Trophoblast cell (in vitro differentiated cells and primary cell): ENCODE measurements at places on chromosomes 5 and 9.

DNA sequence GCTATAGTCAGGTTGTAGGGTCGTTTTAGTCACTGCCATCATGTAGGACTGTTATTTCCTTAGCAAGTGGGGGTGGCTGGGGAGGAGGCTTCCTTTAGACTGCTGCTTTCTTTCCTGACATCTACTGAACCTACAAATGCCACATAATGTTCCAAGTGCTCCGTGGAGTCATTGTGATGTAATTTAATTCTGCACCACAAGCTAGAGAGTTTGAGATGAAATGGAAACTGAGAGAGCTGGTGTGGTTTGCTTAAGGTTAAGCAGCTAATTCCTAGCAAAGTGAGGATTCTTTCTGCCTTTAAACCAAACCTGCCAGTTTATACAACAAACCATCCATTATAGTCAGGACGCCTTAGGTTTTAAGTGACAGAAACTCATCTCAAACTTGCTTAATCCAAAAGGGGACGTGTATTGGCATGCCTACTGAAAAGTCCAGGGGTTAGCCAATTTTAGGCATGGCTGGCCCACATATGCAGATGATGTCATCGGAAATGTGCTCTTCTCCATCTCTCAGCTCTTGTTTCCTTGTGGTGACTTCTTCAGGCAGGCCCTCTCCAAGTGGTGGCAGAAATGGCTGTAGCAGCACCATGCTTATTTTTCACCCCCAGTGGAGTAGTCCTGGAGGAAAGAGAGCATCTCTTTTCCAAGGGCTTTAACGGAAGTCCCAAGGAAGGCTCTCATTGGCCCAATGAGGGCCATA lies 30.5 kb downstream of the ZNF618 start:
- no peak for DNase-seq

GRCh38 chr5:73170522-73170921 lies 2.5 kb upstream of the TMEM174 start:
- DNase-seq: peak; percentile 25

- peak; percentile 47 for DNase-seq
Observed at GRCh38 chr5:119816055-119816454, 186.7 kb downstream of the FAM170A start.

DNA sequence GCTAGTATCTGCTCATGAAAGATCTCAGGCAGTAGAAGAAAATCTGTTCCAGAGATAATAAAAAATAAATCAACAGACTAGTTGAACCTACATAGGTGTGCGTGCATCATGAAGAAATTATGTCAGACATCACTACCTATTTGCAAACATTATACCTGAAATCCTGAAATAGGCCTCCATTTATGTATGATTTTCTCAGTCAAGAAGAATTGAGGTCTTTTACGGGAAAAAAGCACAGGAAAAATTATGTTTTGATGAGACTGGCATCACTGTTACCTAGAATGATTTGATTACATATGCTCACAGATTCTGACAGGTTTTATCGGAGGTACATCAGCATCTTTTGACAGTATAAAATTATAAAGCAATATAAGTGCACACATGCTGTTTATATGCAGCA lies 1570.5 kb upstream of the NUDT12 start:
- no peak for DNase-seq

DNA sequence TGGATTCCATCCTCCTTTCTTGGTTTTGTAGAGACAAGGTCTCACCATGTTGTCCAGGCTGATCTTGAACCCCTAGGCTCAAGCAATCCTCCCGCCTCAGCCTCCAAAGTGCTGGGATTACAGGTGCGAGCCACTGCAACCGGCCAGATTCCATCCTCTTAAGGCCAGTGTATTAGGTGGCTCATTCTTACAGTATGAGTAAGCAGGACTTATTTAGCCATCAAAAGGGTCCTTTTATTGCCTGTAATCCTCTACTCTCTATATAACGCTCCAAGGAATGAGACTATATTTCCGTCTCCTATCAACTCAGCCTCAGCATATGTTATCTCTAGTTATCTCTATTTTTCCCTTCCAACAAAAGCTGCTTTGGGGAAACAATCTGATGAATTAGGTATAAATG lies 3.0 kb upstream of the ERBIN start:
- no peak for DNase-seq

GRCh38 chr5:173686950-173687349 lies 70.5 kb upstream of the BOD1 start:
- DNase-seq: no peak

DNA sequence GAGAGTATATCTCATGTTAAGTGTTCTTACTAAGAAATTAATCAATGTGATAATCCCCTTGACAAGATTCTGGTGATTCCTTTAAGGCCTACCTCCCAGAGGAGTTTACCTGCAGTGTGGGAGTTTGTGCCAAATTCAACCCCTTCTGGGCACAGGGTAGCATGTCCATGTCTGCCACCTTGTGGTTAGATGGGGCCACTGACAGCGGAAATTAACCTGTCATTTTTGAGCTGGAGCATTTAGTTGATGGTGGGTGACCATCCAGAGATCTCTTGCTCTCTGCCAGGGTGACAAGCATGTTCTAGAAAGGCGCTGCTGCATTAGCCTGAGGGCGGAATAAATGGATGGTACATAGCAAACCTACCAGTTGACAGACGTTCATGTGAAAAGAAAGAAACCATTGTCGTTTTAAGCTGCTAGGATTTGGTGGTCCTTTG lies 132.2 kb downstream of the FBXO4 start:
- DNase-seq: peak; percentile 79

DNA sequence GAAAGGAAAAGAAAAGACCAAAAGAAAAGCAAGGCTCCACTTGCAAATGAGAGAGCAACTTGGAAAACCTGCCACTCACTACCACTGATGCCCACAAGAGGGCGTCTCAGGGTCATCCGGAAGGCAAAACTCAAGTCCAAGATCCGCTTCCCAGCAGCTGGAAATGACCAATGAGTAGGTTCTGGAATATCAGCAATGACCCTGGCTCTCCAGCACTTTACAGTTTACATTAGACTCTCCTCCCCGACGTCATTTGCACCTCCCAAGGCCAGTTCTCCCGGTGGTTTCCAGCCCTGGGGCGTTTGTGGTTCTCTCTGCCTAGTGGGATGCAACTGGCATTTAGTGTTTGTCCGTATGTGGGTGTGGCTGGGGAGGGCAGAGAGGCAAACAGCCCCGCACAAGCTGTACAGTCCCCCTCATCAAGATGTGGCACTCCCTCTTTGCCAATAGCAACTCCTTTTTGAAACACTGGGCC lies 193.8 kb upstream of the ZNF618 start:
- peak; percentile 84 for DNase-seq

- peak; percentile 48 for DNase-seq
Observed at GRCh38 chr9:72586388-72587130, 65.2 kb downstream of the TMC1 start.

GRCh38 chr5:134273642-134274395 lies 47.9 kb upstream of the PPP2CA start:
- DNase-seq: peak; percentile 82

DNA sequence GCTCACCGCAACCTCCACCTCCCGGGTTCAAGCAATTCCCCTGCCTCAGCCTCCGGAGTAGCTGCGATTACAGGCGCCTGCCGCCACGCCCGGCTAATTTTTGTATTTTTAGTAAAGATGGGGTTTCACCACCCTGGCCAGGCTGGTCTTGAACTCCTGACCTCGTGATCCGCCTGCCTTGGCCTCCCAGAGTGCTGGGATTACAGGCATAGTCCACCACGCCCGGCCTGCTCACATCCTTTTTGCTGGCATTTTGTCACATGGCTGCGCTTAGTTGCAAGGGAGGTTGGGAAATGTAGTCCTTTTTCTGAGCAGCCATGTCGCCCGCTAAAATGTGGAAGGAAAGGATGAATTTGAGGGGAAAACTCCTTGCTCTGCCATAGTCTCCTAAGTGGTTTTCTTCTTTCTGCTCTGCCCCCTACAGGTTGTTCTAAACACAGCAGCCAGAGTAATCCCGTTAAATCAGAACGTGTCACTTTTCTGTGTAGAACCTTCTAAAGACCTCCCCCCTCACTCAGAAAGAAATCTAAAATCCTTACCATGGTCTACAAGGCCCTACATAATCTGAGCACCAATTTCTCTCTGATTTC lies 57.8 kb upstream of the HSPA9 start:
- DNase-seq: peak; percentile 65

DNA sequence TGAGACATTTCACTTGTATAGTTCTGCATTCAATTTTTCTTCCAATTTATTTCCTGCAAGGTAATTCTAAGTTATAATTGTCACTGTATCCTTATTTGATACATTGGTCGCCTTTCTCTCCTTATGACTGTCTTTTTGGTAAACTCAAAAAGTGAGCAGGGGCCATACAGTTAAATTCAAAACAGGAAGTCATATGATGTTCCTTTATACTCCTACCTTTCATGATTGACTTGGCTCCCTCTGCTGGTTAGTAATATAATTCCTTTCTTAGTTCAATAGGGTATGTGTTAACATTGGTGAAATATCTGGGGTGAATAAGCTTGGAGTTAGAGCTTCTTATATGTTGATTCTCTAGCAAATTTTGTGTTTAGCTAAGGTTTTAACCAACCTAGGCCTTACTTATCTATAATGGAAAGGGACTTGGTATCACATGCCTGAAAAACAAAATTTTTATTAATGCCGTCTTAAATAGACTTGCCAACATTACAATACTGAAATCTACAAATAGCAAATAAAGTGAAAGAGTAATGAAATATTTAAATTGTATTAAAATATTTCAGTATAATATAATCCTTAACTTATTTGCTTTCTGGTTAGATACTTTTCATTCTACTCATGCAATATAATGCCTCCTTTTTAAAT lies 6.0 kb upstream of the NIPBL start:
- DNase-seq: peak; percentile 89

GRCh38 chr5:73188764-73189531 lies 16.0 kb downstream of the TMEM174 start:
- DNase-seq: no peak

DNA sequence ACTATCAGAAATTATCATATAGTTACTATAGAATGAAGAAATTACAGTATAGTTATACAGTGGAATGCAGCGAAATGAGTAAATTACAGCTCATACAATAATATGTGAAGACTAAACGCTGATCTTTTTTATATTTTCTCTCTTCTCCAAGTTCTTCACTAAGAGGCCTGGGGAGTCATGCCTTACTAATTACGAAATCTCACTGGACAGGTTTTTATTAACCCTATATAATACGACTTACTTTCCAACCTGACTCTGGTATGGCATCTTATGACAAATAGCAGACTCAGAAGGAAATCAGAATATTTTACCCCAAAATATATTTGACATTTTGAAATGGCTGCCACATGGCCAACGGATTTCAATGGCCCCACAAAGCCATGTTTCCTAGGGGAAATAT lies 9.1 kb downstream of the CARNMT1 start:
- DNase-seq: peak; percentile 47

- no peak for DNase-seq
Observed at GRCh38 chr9:133286523-133286922, 11.5 kb upstream of the ABO start.

GRCh38 chr5:14156290-14156649 lies 13.1 kb downstream of the TRIO start:
- DNase-seq: no peak

- no peak for DNase-seq
Observed at GRCh38 chr5:115509547-115509946, 35.0 kb downstream of the FEM1C start.

- DNase-seq: no peak
Observed at GRCh38 chr5:30802961-30803705, 390.4 kb upstream of the CDH6 start.
